ENCODE measurements at places on chromosomes 5 and 9.

DNA sequence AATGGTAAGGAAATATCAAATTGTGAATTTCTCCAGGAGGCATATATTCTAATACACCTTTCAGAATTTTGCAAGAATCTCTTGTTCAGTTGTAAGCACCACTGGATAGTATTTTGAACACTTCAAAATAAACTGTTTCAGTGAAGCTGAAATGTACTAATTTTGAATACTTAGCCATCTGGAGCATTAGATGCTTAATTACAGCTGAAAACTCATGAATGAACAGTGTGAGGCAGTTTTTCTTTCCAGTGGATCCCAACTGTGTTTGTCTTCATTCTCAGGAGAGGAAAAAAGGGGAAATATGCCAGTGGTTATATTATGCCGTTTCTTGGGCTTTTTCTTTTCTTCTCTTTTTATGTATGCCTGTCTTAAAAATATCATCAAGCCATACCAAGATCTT is 306.0 kb upstream of the SEMA6A start:
- DNase-seq: no peak

DNA sequence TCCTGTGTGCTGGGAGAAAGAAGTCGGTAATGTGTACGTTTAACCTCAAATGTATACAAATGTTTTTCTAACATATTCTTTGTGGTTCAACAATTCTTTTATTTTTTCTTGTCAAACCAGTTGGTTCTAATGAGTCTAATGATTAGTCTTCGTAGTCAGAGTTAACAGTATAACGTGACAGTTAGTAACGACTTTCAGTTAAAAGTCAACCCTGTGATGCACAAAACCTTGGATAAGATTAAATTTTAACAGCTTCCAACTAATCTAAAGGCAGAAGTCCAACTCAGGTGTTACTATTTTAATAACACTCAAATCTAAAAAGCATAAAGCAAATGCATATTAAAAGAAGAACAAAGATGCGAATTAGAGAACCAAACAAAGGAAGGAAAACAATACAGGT is 47.0 kb downstream of the SEMA6A start:
- no peak for DNase-seq

- no peak for DNase-seq
These were observed 7.2 kb upstream of the SMIM32 start for GRCh38 chr5:136200130-136200529.

- no peak for DNase-seq
These were observed 213.6 kb downstream of the EBF1 start for GRCh38 chr5:158886086-158886485.

- no peak for DNase-seq
These were observed 66.8 kb upstream of the CXCL14 start for GRCh38 chr5:135645336-135646180.

DNA sequence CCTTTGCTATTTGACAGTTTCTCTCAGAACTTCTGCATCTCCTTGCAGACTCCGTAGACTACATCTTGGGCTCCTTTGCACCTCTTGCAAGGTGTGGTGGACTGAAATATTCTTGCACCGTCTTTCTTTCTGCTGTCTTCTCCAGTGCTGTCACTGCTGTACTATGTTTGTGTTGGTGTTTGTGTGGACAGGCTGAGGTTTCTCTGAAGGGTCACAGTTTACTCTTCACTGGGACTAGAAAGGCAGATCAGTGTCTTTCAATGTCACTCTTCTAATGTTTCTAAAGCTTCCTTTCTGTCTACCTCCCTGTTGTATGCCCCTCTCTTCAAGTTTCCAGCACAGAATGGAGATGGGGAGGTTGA is 410.0 kb upstream of the CD180 start:
- no peak for DNase-seq

DNA sequence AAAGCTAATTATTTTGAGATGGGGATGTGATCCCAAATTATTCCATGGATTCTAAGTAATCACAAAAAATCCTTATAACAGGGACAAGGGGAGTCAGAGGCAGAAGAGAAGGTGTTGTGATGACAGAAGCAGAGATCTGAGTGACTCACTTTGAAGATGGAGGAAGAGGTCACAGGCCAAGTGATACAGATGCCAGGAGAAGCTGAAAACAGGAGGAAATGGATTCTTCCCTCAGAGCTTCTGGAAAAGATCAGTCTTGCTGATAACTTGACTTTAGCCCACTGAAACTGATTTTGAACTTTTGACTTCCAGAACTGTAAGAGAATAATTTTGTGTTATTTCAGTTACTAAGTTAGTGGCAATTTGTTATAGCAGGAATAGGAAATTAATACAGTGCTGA is 105.3 kb downstream of the GCNT1 start:
- DNase-seq: no peak

GRCh38 chr9:81562231-81563019 is 126.9 kb downstream of the TLE1 start:
- DNase-seq: no peak

- no peak for DNase-seq
These were observed 335.6 kb downstream of the BRINP1 start for GRCh38 chr9:119033596-119033995.

DNA sequence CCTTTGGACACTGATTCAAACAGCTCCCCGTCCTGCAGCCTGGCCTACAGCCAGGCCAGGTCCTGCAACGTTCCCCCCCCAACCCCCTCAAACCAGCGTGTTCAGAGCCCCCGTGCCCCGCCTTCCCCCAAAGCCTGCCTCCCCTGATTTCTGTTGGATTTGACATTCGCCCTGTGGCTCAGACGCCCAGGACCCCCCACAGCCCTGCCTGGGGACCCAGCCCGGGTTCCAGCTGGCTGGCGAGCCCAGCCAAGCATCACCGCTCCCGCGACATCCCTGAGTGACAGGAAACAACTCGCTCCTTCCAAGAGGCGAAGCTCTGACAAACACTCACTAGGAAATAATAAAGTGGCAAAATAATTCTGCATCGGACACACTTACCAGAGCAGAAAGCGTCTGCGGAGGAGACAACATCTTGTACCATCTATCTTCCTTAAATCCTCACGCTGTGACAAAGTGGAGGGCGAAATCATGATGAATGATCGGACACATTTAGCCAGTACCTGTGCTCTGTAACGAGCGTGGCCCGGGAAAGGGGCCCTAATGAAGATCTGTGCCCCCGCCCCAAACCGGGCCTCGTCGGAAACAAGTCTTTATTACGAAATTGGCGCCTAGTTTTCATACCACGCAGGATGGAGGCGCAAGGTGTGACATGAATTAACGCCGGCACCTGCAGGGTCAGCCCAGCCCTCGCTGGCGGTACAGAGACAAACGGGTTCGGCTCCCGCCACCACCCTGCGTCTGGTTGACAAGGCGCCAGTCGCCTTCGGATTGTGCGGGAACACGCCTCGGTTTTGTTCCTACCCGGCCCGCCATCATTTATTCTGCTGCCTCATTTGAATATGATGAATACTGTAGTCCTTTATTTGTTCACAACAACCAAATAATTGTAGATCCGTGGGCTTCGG is 91.0 kb upstream of the MVB12B start:
- DNase-seq: no peak

GRCh38 chr5:179620703-179621350 is 2.6 kb downstream of the HNRNPH1 start:
- DNase-seq: no peak

DNA sequence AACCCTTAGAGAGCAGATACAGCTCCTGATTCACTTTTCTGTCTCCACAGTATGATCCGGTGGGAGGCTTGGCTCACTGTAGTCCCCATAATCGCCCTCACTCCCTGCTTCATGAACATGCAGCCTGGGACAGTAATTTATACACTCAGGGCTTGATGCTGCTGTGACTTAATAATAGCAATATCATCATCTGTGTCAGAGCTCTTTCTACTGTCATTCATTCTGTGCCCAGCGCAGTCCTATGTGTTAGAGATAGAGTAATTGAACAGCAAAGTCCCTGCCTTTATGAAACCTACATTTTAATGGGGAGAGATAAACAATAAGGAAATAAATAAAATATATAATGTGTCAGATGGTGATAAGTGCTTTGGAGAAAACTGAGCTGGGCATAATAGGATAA is 2.8 kb upstream of the HEMGN start:
- no peak for DNase-seq

- DNase-seq: no peak
These were observed 240.7 kb downstream of the CSNK1G3 start for GRCh38 chr5:123752552-123753179.

DNA sequence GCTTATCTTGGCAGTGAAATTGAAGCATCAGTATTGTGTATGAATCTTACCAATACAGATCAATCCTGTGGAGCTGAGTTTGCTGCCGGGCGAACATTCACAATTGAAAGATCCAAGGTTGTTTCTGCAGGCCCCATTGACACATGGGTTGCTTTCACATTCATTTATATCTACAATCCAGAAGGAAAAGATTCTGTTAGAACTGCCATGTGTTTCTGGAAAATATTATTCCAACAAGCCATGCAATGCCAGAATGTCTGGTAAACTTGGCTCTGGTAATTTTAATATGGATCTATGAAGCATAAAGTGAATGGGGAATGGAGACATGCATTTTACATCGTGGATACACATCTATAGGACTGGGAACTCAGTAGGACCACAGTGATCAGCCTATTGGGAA is 180.8 kb downstream of the FBN2 start:
- no peak for DNase-seq

DNA sequence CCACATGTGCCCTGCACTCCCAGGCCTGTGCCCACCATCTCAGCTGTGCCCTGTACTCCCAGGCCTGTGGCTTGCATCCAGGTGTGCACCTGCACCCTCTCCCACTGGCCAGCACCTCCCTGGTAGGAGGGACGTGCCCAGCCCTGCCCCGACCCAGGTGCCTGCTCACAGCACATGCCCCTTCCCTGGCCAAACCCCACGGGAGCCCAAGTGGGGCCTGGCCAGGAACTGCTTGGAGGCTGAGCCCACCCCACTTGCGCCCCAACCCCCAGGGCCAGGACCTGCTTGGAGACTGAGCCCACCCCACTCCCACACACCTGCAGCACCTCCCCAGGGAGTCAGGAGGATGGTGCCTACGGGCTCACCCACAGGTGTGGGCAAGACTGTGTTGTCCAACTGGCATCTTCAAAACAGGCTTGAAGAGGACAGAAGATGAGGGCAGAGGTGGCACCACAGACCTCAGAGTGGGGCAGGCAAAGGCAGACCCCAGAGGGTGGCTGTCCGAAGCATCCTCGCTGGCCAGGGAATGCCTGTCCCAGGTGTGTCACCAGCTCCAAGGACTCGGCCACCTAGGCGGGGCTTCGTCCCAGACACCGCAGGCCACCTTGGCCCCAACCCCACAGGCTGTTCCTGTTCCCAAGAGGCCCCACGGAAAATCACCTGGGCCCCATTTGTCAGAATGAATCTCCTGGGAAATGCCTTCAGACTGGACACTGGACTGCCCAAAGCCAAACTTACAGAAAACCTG is 10.8 kb downstream of the ZDHHC11B start:
- no peak for DNase-seq

DNA sequence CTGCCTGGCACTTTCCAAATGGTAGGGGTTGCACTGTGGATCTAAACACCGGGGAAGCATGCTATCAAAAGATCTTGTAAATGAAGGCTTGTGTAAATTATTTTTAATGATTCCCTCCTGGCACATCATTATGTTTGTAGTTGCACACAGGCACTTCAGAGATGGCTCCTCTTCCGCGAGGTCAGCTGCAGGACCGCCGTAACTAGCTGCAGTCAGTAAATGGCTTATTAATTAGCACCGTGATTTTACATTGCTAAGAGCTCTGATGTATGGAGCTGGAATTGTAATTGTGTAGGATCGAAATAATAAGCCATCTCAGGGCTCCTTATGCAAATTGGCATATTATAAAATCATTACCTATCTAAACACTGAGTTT is 397.6 kb upstream of the IRX1 start:
- DNase-seq: no peak

DNA sequence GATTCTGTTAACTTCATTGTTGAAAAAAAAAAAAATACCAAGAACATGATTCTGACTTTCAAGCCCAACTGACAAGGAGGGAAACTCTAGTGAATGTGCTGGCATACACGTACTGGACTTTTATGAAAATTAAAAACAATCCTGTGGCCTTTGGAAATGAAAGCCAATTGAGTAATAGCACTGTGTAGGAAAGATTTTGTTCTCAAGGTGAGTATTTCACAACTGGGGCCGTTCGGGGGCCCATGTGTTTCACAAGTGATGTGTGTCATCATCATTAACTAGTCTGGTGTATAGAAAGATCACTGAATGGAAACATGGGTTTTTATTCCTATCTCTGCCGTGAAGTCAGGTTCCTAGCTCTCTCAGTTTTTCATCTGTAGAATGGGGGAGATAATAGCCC is 605.0 kb upstream of the CLINT1 start:
- DNase-seq: no peak

DNA sequence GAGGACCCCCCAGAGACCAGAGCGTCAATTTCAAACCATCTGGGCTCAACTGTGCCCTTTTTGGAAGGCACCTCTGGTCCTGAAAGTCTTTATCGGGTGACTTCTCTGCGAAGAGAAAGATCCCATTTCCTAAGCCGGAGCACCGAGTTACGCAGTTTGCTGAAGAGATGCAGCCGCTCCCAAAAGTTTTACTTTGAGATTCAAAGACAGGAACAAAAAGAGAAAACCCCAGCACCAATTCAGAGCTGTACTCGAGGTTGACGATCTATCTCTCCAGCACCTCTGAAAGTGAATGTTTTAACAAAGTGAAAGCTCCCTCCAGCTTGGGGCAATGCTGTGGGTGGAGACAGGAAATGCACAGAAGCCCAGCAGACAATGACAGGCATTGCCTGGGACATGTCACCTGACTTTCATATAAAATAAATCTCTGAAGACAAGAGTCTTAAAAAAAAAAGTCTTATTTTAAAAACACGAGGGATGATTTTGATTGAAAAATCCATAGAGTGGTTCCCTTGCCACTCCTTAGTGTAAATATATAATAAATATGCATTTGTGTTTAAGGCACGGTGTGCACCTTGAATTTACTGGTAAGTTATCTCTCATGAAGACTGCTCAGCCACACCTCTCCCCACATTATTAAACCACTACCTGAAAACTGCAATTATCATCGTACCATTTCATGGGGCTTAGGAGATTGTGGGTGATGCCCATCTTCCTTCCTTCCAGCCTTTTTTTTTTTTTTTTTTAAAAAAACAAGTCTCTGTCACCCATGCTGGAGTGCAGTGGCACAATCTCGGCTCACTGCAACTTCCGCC is 79.9 kb downstream of the FNBP1 start:
- no peak for DNase-seq

- DNase-seq: no peak
These were observed 99.1 kb downstream of the CFAP90 start for GRCh38 chr5:7751874-7752273.

- no peak for DNase-seq
These were observed 176.0 kb downstream of the MED10 start for GRCh38 chr5:6202149-6202967.

DNA sequence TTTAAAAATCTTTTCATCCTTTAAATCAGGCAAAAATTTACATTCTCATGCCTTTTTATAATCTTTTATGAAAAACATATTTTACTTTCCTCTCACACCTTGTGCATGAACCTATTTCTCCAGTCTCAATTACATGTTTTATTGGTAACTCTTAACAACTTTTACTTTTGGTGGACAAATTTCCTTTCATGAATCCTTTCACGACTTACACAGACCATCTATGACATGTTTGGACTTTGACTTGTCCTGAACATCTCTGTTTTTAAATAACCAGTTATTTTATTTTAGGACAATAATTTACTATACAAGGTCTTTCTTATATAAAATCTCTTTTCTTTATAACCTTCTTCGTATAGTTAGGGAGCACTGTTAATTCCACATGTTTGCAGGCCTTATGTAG is 26.5 kb upstream of the MTMR12 start:
- DNase-seq: no peak

- no peak for DNase-seq
These were observed 1298.3 kb upstream of the WWC1 start for GRCh38 chr5:166992874-166993722.

- no peak for DNase-seq
These were observed 92.8 kb downstream of the SNX18 start for GRCh38 chr5:54610197-54610944.
